Activated naive CD8-positive, alpha-beta T cell treated with anti-CD3 and anti-CD28 coated beads, Interleukin-2, amount 50 U/mL, for 16 hours (primary cell): ENCODE measurements at places on chromosomes 3 and 15.
A peak's percentile ranks its signal among the peaks of the same experiment; 100 is the strongest.

DNA sequence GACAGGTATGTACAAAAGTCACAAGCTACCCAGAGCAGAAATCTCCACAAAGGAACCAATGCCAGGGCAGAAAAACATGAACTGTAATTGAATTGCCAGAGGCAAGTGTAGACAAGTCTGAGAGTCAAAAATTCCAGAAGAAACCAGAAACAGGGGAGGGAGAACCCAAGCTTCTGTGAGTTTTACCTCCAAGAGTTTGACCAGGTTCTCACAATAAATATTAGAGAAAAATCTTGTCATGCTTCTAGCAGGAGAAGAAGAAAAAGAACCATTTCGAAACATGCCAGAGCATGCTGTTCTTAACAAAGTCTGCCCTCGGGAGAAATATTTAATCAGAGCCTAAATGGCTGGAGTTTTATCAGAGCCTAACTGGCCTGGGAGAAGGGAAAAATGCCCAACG lies 32.5 kb upstream of the AP3B2 start:
- DNase-seq: no peak

- DNase-seq: no peak
Measured at GRCh38 chr15:50881121-50882048, 27.1 kb upstream of the AP4E1 start.

GRCh38 chr3:159080821-159081220 lies 279.0 kb downstream of the MFSD1 start:
- no peak for DNase-seq

DNA sequence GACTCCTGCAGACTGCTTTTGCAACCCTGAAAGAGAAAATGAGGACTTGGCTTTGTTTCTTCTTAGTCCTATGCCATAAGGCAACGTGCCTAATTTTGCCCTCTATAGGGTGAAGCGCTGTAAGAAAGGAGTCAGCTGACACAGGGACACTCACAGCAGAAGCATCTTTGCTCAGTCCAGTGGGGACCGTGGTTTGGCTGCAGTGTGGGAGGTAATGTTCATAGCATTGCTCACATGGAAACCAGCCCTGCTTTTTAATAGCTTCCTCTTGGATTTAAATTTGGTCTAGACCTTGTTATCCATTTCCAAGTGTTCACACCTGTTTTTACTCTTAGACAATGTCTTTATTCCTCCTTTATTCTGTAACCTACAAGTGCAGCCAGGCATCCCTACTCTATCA lies 1032.1 kb downstream of the NTRK3 start:
- DNase-seq: no peak

DNA sequence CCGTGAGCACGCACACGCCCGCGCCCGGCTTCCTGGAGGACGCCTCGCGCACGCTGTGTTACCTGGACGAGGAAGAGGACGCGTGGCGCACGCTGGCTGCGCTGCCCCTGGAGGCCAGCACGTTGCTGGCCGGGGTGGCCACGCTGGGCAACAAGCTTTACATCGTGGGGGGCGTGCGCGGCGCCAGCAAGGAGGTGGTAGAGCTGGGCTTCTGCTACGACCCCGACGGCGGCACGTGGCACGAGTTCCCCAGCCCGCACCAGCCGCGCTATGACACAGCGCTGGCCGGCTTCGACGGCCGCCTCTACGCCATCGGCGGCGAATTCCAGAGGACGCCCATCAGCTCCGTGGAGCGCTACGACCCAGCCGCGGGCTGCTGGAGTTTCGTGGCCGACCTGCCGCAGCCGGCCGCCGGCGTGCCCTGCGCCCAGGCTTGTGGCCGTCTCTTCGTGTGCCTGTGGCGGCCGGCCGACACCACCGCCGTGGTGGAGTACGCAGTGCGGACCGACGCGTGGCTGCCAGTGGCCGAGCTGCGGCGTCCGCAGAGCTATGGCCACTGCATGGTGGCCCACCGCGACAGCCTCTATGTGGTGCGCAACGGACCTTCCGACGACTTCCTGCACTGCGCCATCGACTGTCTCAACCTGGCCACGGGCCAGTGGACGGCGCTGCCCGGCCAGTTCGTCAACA lies 890 bp downstream of the KBTBD13 start:
- DNase-seq: no peak

DNA sequence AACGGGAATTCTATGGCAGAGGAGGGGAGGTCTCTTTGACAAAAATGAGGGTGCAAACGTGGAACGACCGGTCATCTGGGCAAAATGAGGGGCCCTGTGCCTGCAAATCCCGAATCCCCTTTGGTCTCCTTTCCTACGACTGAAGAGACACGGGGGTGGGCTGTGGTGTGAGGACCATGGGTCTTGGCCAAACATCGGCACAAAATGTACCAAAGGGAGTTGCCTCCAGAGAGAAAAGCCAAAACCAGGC lies 498 bp downstream of the ZNF280D start:
- DNase-seq: no peak

GRCh38 chr15:71335591-71335990 lies 220.3 kb downstream of the THSD4 start:
- DNase-seq: no peak

DNA sequence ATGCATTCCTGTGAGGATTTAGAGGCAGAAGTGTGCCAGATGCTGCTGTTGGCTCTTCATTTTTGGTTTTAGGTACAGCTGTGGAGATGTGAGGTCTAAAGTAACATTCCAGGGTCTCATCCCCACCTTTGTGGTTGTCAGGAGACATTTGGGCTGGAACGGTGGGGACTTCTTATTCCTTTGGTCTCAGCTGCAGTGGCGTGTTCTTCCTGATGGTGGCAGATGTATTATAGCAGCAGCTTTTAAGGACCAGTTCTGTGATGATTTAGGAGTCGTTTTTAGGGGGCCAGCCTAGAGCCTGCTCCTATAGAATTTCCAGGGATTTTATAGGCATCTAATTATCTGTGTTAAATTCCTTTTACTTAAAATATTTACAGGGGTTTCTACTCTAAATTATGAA lies 221.0 kb upstream of the EOMES start:
- no peak for DNase-seq

- DNase-seq: no peak
Measured at GRCh38 chr15:81323559-81323943, 390 bp downstream of the STARD5 start.

GRCh38 chr15:35141743-35142471 lies 56.8 kb upstream of the NANOGP8 start:
- no peak for DNase-seq

GRCh38 chr15:22952796-22953579 lies 27.2 kb downstream of the CYFIP1 start:
- DNase-seq: no peak

GRCh38 chr3:108127301-108127988 lies 36.6 kb upstream of the CD47 start:
- peak; percentile 7 for DNase-seq

GRCh38 chr15:47409600-47409999 lies 307.7 kb upstream of the SEMA6D start:
- DNase-seq: no peak

DNA sequence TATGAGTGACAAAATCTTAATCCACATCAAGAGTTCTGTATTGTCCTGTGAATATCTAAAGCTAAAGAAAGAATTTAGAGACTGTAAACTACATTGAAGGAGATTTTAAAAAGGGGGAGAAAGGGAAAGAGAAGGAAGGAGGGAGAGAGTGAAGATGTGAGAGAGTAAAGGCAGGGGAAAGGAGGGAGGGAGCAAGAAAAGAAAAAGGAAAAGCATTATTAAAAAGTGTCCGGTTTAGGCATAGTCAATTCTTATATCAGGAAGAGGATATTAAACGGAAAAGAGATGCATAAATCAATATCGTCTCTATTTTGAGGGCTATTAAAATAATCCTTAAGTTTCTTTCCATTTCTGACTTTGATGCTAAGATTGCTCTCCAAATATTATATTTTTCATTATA lies 332.1 kb downstream of the ROBO2 start:
- no peak for DNase-seq

- DNase-seq: no peak
Measured at GRCh38 chr3:14288833-14289451, 110.3 kb downstream of the LSM3 start.

- no peak for DNase-seq
Measured at GRCh38 chr3:197169028-197169427, 129.4 kb downstream of the DLG1 start.

GRCh38 chr15:101024073-101024695 lies 105.0 kb downstream of the LRRK1 start:
- no peak for DNase-seq

GRCh38 chr3:16723978-16724377 lies 118.8 kb upstream of the DAZL start:
- DNase-seq: no peak

DNA sequence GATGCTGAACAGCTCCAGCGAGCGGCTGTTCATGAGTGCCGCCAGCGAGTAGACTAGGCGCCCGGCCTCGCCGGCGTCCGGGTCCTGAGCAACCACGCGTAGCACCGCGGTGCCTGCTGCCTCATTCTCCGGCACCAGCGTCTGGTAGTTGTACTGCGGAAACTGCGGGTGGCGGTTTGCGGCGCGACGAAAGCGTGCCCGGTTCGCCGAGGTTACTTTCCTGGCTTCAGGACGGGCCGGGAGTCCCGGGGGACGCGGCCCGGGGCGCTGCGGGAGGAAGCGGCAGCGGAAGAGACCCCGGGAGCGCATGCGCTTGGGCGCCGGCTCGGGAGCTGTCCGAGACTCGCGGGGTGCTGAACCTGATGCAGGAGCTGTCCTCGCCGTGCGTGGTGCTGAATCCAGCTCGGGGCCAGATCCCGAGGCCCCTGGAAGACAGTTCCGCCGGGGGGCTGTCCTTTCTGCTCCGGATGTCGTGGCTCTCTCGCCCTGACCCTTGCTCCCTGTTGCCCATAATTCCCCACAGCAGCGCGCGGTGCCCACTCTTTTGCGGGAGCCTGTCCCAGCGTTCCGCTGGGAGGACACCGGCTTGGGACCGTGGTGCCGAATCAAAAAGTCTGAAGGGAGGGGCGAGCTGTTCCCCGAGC lies 1.1 kb downstream of the CELSR3 start:
- peak; percentile 40 for DNase-seq

- DNase-seq: no peak
Measured at GRCh38 chr3:85370341-85370740, 411.6 kb downstream of the CADM2 start.

GRCh38 chr3:170233530-170233929 lies 11.3 kb downstream of the PRKCI start:
- no peak for DNase-seq

- no peak for DNase-seq
Measured at GRCh38 chr15:50262533-50262932, 3.0 kb downstream of the HDC start.

DNA sequence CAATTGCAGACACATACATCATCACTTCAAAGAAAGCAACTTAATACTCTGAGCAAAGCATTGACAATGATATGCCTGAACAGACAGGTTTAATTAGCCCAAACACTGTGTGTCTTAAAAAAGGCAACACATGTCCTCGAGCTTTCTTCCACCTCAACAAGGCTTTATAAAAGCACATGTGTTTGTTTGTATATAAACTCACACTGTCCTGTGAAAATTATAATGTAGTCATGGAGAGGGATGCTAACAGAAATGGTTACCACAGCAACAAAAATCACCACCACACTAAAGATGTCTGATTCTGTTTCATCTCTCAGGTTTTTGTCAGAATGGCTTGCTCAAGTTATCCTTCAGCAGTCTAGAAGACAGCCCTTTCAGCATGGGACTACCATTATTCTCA lies 314.7 kb downstream of the MAGI1 start:
- no peak for DNase-seq

- DNase-seq: no peak
Measured at GRCh38 chr15:70213794-70214193, 116.1 kb upstream of the TLE3 start.

DNA sequence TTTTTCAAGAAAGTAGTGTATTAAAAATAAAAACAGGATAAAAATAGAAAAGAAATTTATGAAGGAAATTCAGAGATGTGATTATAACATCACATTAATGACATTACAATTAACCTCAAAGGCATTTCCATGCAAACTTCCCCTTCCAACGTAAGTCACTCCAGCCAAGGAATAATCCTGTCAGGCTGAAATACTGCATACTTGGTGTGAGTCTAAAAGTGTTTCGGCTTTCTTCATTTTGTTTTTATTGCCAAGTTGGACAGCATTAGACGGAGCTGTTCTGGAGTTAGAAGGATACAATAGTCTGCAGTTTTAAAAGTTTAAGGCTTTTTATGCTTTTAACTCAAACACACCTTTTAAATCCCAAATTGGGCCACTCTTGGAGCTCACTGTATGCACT lies 435.0 kb downstream of the MECOM start:
- DNase-seq: no peak

GRCh38 chr15:56786966-56787365 lies 53.7 kb upstream of the ZNF280D start:
- no peak for DNase-seq

DNA sequence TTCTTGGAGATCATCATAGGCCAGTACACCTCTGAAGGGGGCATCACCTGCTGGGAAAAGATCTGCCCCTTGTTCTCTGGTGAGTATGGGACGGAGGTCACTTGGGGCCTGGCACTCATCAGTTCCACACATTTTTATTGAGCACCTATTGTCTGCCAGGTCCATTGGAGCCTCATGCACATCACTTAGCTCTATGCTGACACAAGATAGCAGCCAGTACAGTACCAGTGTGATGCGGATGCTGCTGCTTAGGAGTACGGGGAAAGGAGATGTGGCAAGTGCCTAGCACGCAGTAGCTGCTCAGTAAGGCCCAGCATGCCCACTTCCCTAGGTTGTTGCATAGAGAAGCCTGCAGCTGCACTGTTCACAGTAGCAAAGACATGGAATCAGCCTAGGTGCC lies 43.4 kb downstream of the SLC6A6 start:
- no peak for DNase-seq

DNA sequence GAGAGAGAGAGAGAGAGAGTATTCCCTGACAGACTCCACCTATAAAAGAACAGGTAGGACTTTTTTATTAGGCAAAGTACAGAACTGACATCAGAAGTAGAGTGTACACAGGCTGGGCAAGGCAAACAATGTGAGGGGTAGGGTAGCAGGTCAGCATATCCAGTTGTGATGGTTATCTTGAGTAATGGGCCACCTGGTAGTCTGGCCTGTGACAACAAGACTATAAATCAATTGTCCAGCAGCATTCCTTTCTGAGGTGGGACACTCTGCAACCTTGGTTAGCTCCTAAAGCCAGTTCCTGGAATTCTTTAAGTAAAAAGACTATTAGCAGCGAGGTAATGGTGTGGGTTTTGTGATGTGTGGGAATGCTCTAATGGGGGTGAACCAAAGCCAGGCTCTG lies 14.9 kb upstream of the TMCC1 start:
- DNase-seq: no peak

DNA sequence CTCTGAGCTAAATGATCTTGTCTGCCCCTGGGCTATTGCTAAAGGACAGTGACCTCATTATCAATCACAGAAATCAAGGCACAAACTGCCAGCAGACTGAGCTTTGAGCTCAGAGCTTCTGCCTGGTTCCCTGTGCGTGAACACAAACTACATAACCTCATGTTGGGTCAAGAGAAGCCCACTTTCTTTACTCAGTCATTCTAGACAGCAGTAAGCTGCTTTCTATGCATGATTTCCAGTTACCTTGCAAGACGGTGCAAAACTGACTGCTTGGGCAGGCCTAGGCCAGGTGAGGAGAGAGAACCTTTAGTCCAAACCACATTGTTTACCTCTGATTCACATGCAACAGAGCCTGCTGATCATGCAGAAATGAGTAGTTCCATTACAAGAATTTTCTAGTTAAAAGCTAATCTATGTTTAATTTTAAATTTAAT lies 75.1 kb downstream of the ARRDC4 start:
- no peak for DNase-seq

GRCh38 chr3:148379763-148380382 lies 317.8 kb upstream of the AGTR1 start:
- no peak for DNase-seq

GRCh38 chr15:100889385-100890050 lies 9.9 kb downstream of the ALDH1A3 start:
- no peak for DNase-seq

GRCh38 chr3:172148241-172148640 lies 108.9 kb downstream of the FNDC3B start:
- DNase-seq: no peak
